Gastroesophageal sphincter (tissue), 4 donors: ENCODE measurements at places on chromosomes 5 and 9. TPM values are rescaled to one million over a fixed set of nuclear protein-coding genes. Genes with fewer than 3 reads are reported as not detected.

DNA sequence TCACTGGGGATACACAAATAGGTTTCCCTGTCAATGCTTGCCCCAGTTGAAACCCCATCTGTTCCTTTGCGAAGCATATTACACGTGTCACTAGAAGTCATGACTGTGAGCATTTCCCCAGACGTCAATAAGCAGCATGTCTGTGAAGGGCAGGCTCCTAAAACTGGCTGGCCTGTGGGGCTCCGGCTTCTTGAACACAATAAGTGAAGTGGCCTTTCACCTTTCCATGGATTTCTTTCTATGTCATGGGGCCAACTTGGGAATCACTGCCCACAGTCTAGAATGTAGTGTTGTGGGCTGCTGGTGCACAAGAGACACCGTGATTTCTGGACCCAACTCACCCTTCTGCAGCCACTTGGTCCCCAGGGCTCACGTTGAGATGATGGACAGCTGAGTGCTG, 60.4 kb upstream of the CTSL start:
- ATAC-seq, result no peak

- ATAC-seq, result no peak
These were observed 278.0 kb upstream of the KLF9 start for GRCh38 chr9:70692431-70692830.

- no peak for ATAC-seq
These were observed 550.8 kb downstream of the BNC2 start for GRCh38 chr9:16319646-16320045.

DNA sequence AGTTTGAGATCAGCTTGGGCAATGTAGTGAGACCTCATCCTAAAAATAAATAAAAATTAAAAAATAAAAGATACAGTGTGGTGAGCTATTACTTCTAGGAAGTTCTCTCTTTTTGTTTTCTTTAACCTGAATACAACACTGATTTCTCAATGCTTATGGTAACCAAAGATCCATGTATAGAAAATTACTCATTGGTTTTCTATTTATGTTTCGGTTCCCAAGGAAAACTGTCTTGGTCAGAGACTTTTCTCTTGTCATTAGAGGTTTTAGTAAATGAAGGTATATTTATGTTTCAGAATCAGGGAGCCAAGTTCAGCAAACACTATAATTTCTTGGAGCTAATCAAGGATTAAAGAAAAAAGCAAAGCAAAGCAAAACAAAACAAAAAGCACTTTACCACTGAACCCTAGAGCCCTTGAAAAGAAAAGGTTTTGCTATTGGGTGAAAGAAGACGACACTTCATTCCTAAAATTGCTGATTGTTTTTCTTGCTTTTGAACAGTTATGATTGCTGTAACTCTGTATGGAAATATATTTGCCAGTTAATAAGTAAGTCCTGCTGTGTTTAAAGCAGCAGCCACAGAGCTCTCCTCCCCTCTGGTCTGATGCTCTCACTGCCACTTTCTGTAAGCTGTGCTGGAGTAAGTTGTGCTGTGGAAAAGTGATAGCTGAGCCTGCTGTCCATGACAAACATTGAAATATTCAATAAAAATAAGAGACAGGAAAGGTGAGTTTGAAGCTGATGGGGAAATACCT, 298.2 kb downstream of the CD180 start:
- no peak for ATAC-seq

DNA sequence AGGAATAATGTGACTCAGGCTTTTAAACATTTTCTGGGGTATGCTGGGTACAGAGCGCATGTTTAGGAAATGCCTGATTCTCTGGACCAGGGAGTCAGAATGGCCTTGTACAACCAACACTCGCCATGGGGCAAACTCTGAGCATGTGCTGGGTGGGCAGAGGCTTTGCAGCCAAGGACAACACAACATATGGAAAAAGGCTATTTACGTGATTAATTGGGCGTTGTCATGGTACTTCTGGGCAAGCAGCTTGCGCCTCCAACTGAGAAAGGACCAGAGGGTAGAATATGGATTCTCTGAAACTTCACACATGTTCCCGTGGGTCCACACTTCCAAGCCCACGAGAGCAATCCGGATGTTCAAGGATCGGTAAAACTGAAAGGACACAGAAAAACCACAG, 49.1 kb downstream of the NIPAL4 start:
- no peak for ATAC-seq

- no peak for ATAC-seq
These were observed 60.4 kb downstream of the RAPGEF1 start for GRCh38 chr9:131679261-131680020.

- no peak for ATAC-seq
These were observed 148.2 kb downstream of the CAAP1 start for GRCh38 chr9:26744191-26744965.

- ATAC-seq, result peak; percentile 48
These were observed at the start of gene F2RL1 for GRCh38 chr5:76818844-76819831. Gene F2RL1, plus strand, starts transcription at chr5:76819030. Its CDS starts 153 bp downstream, at chr5:76819183.

- ATAC-seq, result no peak
These were observed 1026.7 kb upstream of the DMAC1 start for GRCh38 chr9:8826281-8826680.

DNA sequence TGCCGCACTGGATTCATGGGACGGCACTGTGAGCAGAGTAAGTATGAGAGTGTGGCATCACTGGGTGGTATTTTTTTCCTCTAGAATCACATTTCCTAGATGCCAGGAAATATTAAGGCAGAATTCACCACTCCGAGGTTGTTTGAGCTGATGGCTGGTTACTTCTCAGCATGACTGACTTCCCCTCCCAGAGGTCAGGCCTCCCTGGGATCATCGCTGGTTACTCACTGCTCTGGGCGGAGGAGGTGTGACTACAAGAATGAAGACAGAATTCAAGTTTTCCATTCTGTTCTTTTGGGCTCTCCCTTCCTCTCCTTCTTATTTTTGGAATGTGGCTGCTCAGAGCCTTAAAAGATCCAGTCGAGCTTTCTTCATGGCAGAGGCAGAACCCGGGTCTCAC, 76.6 kb upstream of the PRRC1 start:
- no peak for ATAC-seq

GRCh38 chr9:114777821-114778609, 27.8 kb downstream of the TNFSF15 start:
- no peak for ATAC-seq

GRCh38 chr5:39471836-39472508, 47.2 kb upstream of the DAB2 start:
- ATAC-seq, result no peak

GRCh38 chr5:34899066-34899465, 16.2 kb downstream of the RAD1 start:
- no peak for ATAC-seq

- ATAC-seq, result no peak
These were observed 39.8 kb upstream of the SELENOP start for GRCh38 chr5:42851481-42851880.

DNA sequence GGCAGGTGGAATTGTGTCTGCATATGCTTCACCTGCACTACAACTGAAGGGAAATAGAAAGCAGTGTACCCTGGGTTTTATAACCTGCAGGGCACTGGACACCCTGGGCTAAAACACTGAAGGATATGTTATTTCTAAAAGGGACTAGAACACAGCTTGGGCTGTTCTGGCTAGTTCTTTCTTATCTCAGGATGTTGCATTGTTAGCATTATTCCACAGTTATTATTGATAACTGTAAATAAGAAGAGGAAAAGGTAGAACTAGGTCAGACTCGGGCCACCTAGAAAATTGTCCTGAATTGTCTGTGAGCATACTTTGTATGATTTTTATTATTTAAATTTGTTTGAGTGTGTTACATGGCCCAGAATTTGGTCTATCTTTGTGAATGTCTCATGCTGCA, 493.9 kb upstream of the CDH9 start:
- no peak for ATAC-seq

DNA sequence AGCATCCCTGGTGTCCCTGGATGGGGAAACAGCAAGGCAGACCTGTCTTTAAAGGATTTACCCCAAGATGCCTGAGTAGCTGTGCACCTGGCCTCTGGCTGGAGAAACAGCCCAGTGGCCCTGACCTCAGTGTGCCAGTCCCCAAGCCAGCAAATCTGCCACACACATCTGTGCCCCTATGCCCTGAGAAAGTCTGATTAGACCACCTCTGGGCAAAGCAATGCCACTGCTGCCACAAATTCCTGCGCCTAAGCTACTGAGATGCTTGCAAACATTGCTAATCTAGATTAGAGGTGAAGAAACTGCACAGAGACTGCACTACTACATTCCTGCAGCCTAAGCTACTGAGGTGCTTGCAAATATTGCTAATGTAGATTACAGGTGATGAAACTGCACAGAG, 269.6 kb downstream of the CEMIP2 start:
- ATAC-seq, result no peak

GRCh38 chr5:132019857-132020555, 8.5 kb upstream of the ACSL6 start:
- no peak for ATAC-seq

DNA sequence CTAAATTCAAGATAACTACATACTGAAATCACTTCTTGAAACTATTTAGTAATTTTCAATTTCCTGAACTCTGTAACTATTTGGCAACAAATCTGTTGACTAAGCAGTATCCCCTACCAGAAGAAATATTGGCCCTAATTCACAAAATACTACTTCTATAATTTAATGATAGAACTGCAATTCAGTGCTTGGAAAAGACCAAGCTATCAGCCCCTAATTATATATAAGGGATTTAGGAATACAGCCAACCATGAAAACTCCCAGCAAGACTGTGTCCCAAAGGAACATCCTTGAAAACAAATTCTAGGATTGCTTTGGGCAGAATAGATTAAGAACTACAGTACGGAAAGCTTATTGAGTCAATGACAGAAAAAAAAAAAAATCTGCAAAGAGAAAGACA, 169.2 kb downstream of the RAB3C start:
- no peak for ATAC-seq

Gene N4BP3
- total RNA-seq, result 1.2 TPM

Gene TGFBR1
- total RNA-seq, result 65.8 TPM

Gene HRH2
- 6.1 TPM for total RNA-seq

Gene RASGRF2
- total RNA-seq, result 5.1 TPM

Gene KIF4B
- under 0.01 TPM for total RNA-seq

Gene ADAMTS16
- not detected for total RNA-seq

Gene OMD
- 18.2 TPM for total RNA-seq

Gene DAPK1
- 52.3 TPM for total RNA-seq
